ENCODE measurements at places on chromosomes 4 and X. TPM values are rescaled to one million over a fixed set of nuclear protein-coding genes. Genes with fewer than 3 reads are reported as not detected.

IGFBP7 gene
- total RNA-seq: 228 TPM

AKAP4 gene
- total RNA-seq: not detected

CXCL3 gene
- 4.9 TPM for total RNA-seq

IL13RA1 gene
- 24.3 TPM for total RNA-seq

PIN4 gene
- 23.5 TPM for total RNA-seq

ESX1 gene
- not detected for total RNA-seq

TMEM144 gene
- total RNA-seq: 2.6 TPM

SYNPO2 gene
- total RNA-seq: 0.46 TPM

RIBC1 gene
- total RNA-seq: 0.35 TPM

TLR2 gene
- 4.4 TPM for total RNA-seq

NPY1R gene
- 0.04 TPM for total RNA-seq

MAGEA4 gene
- not detected for total RNA-seq

DMP1 gene
- not detected for total RNA-seq

IL1RAPL2 gene
- total RNA-seq: 0.14 TPM

SH3D19 gene
- 39.4 TPM for total RNA-seq

CT47B1 gene
- not detected for total RNA-seq

CT45A1 gene
- total RNA-seq: not detected

NOX1 gene
- not detected for total RNA-seq

SLC9A7 gene
- total RNA-seq: 12.5 TPM

SPANXN3 gene
- total RNA-seq: not detected

GRPEL1 gene
- 71.9 TPM for total RNA-seq

NPY2R gene
- total RNA-seq: not detected

RGN gene
- total RNA-seq: 0.07 TPM

DUSP9 gene
- total RNA-seq: 1.7 TPM

HSD17B13 gene
- total RNA-seq: not detected

CT55 gene
- not detected for total RNA-seq

GPR173 gene
- 0.35 TPM for total RNA-seq

RNF150 gene
- not detected for total RNA-seq

CFAP299 gene
- total RNA-seq: not detected

HMX1 gene
- total RNA-seq: not detected

GLRA3 gene
- not detected for total RNA-seq

FHIP1A gene
- total RNA-seq: 19.1 TPM

ZRSR2 gene
- 5.7 TPM for total RNA-seq

EREG gene
- total RNA-seq: 29.1 TPM

CSAG2 gene
- not detected for total RNA-seq

BCAP31 gene
- total RNA-seq: 289 TPM

AR gene
- total RNA-seq: 0.04 TPM

TMSB15C gene
- 1.8 TPM for total RNA-seq

PAGE4 gene
- not detected for total RNA-seq

COL25A1 gene
- 0.03 TPM for total RNA-seq

PDHA2 gene
- not detected for total RNA-seq

FRG2 gene
- total RNA-seq: not detected
